Right atrium auricular region (tissue), 2 donors: ENCODE measurements at places on chromosomes 6 and 20. TPM values are rescaled to one million over a fixed set of nuclear protein-coding genes. Genes with fewer than 3 reads are reported as not detected.

METTL24 gene
- 1.2 TPM for total RNA-seq

EFHC1 gene
- total RNA-seq = 3.4 TPM

HRH3 gene
- not detected for total RNA-seq

SAPCD1 gene
- total RNA-seq = not detected

C6orf118 gene
- total RNA-seq = not detected

TMC2 gene
- not detected for total RNA-seq

NOX3 gene
- not detected for total RNA-seq

TRIM40 gene
- not detected for total RNA-seq

ME1 gene
- total RNA-seq = 26.5 TPM

GRCh38 chr20:36377348-36378326 is 71.5 kb downstream of the DLGAP4 start:
- no peak for DNase-seq

DNA sequence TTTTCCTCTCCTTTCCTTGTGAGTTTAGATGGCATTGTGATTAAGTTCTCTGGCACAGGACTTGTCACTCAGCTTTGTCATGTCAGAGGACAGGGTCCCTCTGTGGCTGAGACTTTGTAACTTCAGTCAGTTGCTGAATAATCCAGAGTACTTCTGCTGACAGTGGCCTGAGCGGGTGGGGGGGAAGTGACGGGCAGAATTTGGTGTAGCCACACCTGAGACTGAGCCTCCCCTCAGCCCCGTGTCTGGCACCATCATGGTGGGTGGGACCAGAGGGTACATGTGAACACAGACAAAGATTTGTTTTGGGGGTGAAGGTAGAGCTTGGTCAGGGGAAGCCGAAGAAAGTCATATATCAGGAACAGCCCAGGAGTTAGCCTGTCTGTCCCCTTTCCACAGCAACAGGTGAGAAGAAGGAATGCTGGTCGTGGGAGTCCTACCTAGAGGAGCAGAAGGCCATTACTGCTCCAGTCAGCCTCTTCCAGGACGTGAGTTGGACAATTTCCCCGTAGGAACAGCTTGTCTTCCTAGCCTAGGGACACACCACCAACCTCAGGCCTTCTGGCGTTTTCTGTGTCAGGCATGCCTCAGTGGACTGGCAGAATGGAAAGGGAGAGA is 20.9 kb downstream of the L3MBTL1 start:
- no peak for DNase-seq

GRCh38 chr6:15949982-15950381 is 178.9 kb upstream of the MYLIP start:
- no peak for DNase-seq

DNA sequence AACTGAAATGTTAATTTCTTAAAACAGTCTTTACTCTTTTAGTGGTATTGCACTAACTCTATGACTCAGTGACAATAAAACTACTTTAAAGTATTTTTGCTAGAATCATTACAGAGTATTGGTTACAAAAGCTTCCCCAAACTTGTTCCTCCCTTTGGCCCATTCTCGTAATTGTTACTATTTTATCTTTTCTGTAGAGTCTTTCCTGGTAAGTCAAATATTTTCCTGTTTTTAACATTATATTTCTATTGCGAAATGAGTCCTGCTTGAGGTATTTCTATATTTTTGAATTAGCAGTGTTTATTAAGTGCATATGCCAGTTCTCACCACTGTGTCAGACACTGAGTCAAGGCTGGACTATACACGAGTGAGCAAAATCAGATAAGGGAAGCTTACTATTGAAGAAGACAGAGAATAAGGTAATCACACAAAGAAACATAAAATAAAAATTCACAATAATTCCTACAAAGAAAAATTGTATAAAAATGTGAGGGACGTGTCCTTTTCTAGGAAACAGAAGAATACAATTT is 970.5 kb downstream of the EYS start:
- no peak for DNase-seq

GRCh38 chr6:81531869-81532561 is 220.5 kb downstream of the TENT5A start:
- DNase-seq = no peak

DNA sequence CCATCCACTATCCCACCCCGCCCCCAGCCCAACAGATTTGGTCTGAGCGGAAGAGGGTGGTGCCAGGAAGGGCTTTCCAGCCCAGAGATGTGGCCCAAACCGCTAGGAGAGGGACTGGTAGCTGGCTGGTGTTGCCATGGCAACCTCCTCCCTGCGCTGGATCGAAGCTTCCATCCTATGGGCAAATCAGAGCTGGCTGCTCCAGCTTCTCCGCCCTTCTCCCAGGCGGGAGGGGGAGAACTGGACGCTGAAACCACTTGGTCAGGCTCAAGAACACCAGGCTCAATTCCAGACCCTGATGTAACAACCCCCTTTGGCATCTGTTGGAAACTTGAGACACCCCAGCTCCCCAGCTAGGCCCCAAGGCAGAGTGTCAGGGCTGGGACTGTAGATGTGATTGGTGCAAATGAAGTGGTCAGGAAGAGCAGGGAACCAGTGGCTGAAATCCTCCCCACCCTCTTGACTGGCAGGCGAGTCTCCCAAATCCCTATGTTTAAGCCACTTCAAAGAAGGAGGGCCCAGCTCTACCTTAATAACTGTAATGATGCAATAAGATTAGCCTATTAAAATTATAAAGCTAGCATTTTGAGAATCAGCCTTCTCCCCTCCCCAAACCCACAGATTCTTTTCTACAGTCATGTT is 4.2 kb downstream of the RIMS4 start:
- DNase-seq = peak; percentile 82

GRCh38 chr6:114049367-114049966 is 78.5 kb upstream of the HDAC2 start:
- DNase-seq = no peak

DNA sequence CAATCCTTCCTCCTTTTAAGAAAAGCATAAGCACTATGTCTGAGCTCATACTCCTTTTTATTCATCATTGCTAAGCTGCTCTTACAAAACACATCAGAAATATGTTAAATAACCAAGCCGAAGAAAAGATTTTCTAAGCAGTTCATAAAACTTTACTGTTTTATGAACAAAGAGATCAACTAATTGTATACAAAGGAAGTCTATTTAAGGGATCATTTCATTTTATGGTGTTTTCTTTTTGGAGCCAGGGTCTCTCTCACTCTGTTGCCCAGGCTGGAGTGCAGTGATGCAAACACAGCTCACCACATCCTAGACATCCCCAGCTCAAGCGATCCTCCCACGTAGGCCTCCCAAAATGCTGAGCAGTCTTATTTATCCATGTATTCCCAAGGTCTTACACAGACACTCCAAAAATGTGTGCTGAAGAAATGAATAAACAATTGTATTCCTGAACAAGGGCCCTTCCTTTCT is 9.3 kb downstream of the NUDT3 start:
- no peak for DNase-seq

DNA sequence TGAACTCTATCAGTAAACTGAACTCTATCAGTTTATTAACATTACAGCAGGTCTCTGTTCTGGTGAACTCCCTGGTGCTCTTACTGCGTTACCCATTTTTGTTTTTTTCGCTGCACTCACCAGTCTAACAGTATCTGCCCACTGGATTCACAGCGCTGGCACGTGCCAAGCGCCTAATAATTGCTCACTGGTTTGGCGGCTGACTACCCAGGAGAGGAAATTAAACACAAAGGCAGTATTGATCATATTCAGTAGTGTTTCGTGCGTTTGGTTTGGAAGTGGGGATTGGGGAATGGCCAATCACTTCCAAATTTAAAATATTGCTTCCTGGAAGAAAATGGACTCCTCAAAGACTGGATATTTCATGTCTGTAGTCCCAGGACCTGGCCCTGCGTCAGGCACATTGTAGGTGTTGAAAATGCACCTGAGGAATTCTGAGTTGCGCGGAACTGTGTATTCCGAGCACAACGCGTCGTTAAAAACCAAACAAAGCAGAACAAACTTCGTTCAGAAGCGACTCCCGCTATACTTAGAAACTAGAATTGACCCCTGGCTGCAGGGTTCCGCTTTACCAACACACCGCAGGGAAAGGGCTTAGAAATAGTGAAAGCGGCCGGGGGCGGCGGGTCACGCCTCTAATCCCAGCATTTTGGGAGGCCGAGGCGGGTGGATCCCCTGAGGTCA is 1.1 kb upstream of the RPS12 start:
- DNase-seq = peak; percentile 64

- DNase-seq = no peak
These were observed 1.4 kb downstream of the PREP start for GRCh38 chr6:105401247-105402089.

- no peak for DNase-seq
These were observed 982.2 kb upstream of the MAP3K7 start for GRCh38 chr6:91569071-91569470.

DNA sequence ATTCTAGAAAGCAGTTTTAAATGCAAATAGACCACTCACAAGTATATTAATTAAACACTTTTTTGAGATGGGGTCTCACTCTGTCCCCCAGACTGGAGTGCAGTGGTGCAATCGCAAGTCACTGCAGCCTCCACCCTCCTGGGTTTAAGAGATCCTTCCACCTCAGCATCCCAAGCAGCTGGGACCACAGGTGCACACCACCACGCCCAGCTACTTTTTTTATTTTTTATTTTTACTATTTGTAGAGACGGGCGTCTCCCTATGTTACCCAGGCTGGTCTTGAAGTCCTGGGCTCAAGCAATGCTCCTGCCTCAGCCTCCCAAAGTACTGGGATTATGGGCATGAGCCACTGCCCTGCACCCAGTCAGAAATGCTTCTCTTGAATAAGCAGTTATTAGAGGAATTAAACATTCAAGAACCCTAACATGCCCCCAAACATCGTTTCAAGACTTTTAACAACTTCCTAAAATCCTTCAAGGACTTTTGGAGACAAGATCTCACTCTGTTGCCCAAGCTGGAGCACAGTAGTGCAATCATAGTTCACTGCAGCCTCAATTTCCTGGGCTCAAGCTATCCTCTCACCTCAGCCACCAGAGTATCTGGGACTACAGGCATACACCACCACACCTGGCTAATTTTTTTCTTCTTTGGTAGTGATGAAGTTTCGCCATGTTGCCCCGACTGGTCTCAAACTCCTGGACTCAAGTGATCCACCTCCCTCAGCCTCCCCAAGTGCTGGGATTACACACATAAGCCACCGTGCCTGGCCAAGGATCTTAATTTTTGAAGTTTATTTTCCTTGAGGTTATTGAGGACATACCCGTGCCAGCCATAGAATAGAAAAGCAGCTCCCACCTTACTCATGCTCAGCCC is 3.2 kb downstream of the MCCD1 start:
- no peak for DNase-seq

- no peak for DNase-seq
These were observed 323.0 kb downstream of the ESR1 start for GRCh38 chr6:152130441-152130840.

- no peak for DNase-seq
These were observed 34.5 kb downstream of the HCRTR2 start for GRCh38 chr6:55208478-55209458.

- no peak for DNase-seq
These were observed 47.9 kb downstream of the HMGN3 start for GRCh38 chr6:79186564-79186963.

DNA sequence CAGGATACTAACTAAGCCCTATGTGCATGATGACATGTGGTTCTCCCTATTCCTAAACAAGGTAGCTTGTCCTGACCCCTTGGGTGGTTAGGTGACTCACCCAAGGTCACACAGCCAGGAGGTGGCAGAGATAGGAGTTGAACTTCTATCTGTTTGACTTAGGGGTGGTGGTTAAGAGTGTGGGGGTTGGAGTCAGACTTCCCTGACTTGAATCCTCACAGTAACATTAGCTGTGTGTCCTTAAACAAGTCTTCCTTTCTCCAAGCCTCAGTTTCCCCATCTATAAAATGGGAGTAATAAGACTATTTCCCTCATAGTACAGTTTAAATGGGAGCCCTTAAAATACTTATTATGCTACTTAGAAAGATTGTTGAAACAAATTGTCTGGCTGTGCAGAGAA is 21.9 kb downstream of the SLC12A5 start:
- DNase-seq = no peak

DNA sequence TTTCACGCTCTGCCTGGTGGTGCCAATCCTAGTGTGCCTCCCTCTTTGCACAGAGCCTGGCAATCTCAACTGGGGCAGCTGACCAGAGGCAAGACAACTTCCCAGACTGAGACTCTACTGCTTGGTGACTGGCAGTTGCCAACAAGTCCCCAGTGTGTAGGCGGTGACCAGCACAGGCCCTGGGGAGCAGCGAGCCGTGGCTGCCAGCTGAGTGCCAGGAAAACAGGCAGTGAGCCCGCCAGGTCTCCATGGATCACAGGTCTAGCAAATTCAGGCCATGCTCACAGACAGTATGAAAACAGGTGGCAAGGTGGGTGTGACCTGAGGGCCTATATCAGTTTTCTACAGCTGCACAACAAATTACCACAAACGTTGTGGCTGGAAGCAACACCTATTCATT is 289.9 kb downstream of the KIF16B start:
- no peak for DNase-seq
